Occipital lobe (tissue), 3 donors: ENCODE measurements at places on chromosomes 3 and 15. TPM values are rescaled to one million over a fixed set of nuclear protein-coding genes. Genes with fewer than 3 reads are reported as not detected.

The SAMMSON gene
- 0.47 TPM for total RNA-seq

The CORO2B gene
- total RNA-seq, result 19.8 TPM

DNA sequence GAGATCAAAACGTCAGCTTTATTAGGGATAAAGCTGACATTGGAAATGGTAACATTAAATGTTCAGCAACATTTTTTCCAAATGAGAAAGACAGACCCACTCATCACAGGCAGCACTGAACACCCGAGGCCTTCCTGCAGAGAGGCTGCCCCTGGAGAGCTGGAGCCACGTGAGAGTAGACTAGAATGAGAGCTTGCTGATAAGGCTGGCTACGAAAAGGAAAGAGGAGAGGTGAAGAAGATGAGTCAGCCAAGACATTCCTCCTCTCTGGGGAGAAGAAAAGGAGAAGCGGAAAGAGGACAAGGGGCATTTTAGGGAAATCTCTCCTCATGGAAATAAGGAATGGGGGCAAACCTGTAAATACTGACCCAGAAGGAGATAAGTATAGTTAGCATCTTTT lies 7.3 kb downstream of the CYP19A1 start:
- no peak for DNase-seq

- no peak for DNase-seq
Measured at GRCh38 chr3:58519668-58520402, 17.2 kb downstream of the ACOX2 start.

DNA sequence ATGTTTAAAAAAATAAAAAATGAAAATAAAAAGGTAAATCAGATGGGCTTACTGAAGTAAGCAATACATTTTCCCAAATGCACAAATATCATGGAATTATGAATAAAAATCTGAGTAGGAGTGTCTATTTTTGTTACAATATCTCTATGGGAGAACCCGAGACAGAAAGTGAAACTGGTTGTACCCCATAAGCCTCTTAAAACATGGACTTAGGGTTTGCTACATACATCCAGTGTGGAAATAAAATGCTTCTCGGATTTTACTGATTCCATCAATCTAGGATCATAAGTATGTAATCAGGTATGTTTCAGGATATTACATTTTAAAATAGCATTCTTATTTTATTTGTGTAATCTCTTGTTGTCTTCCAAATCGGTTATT lies 177.8 kb upstream of the CDIN1 start:
- DNase-seq, result no peak

DNA sequence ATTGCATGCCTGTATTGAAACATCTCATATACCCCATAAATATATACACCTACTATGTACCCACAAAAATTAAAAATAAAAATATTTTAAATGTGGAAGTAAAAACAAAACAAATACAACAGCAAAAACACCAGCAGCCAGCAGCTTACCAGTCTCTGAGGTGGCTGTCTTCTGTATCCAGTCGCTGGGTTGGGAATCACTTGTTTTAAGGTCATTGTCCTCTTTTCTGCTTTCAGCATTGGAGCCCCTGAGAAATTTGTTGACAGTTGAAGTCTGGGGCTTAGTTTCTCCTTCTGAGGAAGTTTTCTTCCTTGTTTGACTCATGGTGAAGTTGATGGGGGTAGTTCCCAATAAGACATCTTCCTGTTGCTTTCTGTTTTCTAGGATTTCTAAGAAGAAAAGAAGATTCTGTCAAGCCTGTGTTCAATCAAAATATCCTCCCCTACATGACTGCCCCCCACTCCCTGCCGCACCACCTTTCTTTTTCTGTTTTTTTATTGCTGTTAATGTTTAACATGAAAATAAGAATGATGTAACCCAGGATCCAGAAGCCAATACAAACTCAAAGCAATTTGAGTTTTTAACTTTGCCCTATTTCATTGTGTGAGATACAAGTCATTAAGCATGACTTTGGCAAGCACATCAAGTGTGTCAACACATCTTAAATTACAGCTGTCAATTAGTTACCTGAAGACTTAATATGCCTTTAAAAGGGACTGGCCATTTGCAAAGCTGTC lies at the start of gene LRRC31:
TSS of gene LRRC31 (minus strand) at position 452 of the 737 bp plus-strand sequence. CDS start at position 324, 128 bp downstream.
- DNase-seq, result no peak

GRCh38 chr15:98035577-98036010 lies 75.1 kb downstream of the ARRDC4 start:
- no peak for DNase-seq

GRCh38 chr3:17235310-17235709 lies 350.6 kb downstream of the PLCL2 start:
- no peak for DNase-seq

- DNase-seq, result no peak
Measured at GRCh38 chr3:30354513-30354912, 251.9 kb upstream of the TGFBR2 start.
